Activated T-cell treated with anti-CD3 and anti-CD28 coated beads for 1 hour (primary cell): ENCODE measurements at places on chromosomes 3 and 15.

DNA sequence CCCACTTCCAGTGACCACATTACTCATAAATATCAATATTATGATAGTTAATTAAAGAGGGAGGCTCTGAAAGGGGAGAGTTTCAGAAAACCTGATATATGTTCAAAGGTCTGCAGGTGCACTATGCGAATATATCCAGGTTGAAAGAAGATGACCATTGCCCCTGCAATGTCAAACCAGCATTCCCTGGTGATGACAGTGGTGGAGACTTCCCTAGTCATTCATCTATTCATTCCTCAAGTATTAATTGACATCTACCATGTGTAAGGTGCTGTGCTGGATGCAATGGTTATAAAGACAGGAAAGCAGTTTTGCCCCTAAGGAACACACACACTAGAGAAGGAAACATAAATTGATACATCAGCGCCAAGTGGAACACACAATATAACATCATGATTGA is 588.3 kb upstream of the KCNMB2 start:
- DNase-seq = no peak

DNA sequence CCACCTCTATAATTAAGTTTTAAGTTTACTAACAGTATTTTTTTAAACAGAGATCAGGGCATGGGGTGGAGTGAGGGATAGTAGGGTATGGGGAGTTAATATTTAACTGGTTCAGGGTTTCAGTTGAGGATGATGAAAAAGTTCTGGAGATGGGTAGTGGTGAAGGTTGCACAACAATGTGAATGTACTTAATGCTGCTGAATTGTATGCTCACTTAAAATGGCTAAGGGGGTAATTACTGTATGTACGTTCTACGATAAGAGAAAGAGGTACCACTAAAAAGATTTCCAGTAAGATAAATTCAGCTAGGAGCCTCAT is 101.4 kb downstream of the TNIK start:
- no peak for DNase-seq

GRCh38 chr3:172877011-172877410 is 126.5 kb downstream of the ECT2 start:
- DNase-seq = no peak

- DNase-seq = peak; percentile 60
Observed at GRCh38 chr3:58463181-58463941, 28.5 kb upstream of the KCTD6 start.

DNA sequence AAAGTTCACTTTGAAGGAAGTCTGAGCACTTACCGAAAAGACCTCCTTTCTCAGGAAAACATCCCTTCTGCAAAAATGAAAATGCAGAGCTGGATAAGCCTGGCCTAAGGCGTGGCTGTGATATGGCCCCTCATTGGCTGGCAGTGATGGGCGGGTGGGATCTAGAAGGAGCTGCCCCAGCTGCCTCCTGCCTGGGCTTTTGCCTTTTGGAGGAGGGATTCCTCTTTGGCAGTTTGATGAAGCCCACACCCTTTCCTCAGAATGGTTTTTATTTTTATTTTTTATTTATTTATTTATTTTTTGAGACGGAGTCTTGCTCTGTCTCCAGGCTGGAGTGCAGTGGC is 4.0 kb upstream of the DZIP1L start:
- no peak for DNase-seq

- DNase-seq = no peak
Observed at GRCh38 chr3:52439426-52440248, 5.3 kb downstream of the SEMA3G start.

DNA sequence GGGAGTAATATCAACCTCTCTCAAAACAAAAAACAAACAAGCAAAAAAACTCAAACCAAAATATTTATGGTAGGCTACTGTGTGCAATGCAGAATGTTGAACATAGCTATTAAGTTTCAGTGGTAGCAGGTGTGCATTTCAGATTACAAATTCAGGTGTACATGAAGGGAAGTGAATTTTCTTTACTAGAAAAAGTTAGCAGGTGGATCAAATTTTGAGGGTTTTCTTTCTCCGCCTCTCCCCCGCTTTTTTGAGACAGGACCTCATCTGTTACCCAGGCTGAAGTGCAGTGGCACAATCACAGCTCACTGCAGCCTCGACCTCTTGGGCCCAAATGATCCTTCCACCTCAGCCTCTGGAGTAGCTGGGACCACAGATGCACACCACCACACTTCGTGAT is 109.7 kb upstream of the GOLIM4 start:
- no peak for DNase-seq

DNA sequence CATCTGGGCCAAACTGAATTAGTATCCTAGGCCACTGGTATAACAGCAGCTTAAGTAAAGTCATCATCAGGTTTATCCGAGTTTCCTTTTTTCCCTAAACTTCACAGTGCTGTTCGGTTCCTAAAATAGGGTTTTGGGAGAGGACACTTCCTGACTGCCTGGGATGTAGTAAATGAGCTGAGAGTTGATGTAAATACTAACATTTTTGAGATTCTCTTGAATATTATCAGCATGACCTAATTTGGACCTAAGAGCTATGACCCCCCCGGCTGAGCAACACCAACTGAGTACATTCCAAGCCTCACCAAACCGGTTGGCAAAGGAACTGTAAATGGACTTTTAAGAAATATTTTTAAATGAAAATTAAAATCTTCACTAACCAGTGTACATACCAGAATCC is 78.8 kb downstream of the IL5RA start:
- no peak for DNase-seq

DNA sequence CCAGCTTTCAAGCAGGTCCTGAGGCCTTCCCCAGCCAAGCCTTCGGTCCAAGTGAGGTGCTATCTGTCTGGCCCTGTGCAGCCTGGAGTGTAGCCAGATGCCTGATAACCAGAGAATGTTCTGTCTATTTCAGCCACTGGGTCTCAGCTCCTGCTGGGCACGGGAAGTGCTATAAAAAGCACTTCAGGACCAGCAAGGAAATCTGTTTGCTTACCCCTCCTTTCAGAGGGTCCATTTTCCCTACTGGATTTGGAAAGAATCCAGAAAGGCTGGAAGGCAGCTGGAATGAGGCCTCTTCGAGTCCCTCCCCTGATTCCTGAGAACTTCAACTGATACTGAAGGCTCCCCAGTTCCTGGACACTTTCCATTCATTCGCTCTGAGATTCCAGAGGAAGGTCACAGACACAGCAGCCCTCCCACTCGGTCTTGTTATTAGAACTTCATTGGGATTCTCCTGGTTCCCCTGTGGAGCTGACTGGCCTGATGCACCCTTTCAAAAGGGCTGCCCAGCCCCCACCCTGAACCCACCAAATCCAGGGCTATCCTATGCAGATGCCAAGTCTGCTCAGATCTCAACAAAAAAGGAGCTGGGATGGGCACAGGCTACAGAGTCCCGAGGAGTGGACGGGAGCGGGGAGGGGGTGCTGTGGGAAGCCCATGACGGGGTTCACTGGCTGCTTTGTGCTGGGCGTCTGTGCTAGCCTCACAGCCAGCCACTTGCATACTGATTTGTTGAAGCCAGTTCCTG is 70.4 kb downstream of the UMPS start:
- DNase-seq = no peak

DNA sequence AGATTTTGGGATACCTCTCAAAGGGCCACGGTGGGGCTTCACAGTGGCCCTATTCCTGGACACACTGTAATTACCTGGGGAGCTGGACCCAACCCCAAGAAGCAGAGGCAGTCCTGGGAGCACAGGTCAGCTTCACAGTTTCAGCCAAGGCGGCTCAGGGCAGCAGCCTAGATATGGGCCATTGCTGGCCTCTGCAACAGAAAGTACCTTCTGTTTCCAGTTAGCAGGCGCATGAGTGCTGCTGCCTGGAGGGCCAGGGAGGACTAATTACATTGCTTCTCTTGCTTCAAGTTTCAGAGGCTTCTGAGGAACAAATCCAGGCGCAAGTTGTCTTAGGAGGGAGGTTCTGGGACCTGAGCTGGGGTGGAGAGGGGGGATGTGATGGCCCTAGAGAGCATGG is 13.5 kb upstream of the DUSP7 start:
- no peak for DNase-seq

DNA sequence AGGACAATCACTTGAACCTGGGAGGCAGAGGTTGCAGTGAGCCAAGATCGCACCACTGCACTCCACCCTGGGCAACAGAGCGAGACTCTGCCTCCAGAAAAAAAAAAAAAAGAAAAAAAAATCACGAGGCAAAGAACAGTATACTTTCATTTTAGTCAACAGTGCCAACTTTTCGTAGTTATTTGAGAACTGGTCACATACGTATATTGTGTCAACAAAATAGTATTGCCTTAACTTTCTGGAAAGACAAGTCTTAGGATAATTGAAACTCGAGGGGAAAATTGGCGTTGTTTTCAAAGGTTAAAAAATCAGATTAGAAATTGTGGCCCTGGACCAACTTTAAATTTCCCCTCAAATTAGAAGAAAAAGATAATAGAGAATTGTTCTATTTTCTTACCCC is 13.8 kb downstream of the GMPS start:
- DNase-seq = no peak

DNA sequence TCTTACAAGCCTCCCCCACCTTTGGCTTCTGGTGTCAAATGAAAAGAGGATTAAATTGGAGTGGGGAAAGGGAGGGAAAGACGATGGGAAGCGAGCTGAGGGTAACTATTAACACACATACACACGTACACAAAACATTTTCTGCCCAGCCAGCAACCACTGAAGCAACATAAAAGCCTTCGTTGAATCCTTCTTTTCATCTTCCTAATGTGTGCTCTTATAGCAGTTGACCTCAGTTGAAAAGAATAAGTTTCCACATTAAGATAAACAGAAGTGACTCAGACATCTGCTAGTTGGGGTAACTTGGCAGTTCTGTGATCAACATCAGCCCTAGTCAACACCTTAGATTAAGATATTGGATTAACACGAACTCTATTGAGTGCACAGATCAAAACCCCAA is 558.5 kb downstream of the MECOM start:
- no peak for DNase-seq

DNA sequence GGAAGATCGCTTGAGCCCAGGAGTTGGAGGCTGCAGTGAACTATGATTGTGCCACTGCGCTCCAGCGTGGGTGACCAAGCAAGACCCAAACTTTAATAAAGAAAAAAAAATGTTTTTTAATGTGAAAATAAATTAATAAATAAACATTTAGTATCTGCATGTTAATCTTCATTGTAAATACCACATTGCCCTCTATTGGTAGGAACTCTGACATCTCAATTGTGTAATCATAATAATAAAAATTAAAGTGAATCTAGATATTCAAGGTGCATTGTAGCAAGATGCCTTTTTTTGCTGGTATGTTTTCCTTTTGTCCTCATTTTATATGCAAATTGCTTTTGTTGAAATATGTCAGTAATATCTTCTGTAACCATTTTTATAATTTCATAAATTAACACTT is 95.0 kb upstream of the LIMD1 start:
- no peak for DNase-seq

- no peak for DNase-seq
Observed at GRCh38 chr3:124669470-124669869, 60.8 kb upstream of the UMPS start.

DNA sequence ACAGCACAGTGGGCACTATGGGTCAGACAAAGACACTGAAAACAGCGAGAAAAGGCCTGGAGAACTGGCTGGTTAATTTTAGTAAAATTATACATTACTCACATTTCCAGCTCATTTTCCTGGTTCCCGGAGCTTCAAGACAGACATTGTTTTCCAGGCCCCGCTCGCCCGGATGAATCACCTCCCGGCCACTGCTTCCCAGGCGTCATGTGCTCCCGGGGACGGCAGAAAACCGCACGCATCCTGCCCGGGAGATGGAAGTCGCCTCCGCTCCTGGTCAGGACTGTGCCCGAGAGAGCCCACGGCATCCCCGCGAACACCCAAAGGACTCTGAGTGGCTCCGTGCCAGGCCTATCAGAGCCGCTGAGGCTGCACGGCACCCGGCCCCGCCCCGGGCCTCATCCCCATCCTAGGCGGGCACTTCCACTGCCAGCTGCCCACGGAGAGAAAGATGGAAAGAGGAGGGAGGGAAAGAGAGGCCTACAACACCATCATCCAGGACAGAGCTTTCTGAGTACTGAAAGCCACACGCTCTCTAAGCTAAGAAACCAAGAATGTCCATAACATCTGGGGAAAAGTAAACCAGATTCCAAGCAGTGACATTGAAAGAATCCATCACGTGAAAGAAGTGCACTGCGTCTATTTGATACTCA is 75.1 kb downstream of the VGLL4 start:
- no peak for DNase-seq

DNA sequence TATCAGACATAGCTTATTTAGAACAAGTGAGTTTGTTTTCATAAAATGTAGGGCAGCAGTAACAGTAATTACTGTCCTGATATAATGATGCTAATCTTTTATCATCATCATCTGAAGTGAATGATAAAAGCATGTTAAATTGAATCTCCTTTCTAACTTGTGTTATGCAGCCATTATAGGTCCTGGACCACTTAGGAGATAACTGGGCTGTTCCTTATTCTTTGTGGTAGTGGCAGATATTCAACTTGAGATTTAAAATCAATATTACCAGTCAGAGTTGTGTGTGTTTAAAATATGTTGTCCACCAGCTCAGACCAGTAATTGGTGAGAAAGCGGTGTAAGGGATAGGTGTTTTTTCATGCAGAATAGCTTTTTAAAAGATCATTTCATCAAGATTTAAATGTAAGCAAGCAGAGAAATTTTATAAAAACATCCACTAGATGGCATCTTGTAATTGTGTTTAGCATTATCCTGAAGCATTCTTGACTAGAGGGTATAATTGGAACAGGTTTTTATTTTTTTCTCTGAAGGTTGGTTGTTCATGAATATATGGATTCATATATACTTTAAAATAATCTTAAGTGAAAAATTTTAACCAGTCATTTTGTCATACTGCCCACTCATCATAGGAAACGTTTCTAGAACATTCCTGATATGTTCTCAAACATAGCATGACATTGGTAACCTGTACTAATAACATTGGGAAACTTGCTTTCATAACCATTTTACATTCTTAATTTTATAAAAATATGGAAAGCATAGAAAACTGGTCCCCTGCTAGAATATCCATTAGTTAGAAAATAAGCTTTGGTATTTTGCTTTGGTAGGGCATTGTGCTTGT is 153.9 kb downstream of the BBX start:
- no peak for DNase-seq

DNA sequence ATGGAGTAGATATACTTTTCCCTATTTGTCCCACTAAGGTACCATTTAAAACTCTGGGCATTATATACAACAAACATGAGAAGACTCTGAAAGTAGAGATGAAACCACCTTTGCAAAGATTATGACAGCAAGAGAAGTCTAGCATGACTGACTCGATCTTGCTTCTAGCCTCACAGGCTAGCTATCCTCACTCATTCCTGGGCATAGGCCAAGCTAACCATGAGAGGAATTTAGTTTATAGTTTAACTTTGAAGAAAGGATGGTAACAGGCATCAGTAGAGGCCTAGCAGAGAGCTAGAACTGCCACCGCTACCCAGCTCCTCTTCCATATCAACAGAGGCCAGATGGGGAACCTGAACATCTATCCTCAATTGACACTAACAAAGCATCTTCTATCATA is 63.5 kb upstream of the FSIP1 start:
- no peak for DNase-seq

GRCh38 chr3:183494341-183494740 is 61.2 kb downstream of the KLHL6 start:
- no peak for DNase-seq

GRCh38 chr15:90609242-90610180 is 79.8 kb downstream of the CRTC3 start:
- DNase-seq = no peak

GRCh38 chr3:18544146-18544545 is 119.0 kb upstream of the SATB1 start:
- no peak for DNase-seq

GRCh38 chr3:196624907-196625306 is 14.6 kb upstream of the NRROS start:
- DNase-seq = no peak

- DNase-seq = no peak
Observed at GRCh38 chr3:48502728-48503168, 1.2 kb downstream of the SHISA5 start.

- DNase-seq = no peak
Observed at GRCh38 chr3:12415014-12415680, 69.1 kb upstream of the TSEN2 start.
